ENCODE measurements at places on chromosomes 2 and 18.

GRCh38 chr2:37167636-37168180 lies 10.9 kb upstream of the EIF2AK2 start:
- no peak for DNase-seq

DNA sequence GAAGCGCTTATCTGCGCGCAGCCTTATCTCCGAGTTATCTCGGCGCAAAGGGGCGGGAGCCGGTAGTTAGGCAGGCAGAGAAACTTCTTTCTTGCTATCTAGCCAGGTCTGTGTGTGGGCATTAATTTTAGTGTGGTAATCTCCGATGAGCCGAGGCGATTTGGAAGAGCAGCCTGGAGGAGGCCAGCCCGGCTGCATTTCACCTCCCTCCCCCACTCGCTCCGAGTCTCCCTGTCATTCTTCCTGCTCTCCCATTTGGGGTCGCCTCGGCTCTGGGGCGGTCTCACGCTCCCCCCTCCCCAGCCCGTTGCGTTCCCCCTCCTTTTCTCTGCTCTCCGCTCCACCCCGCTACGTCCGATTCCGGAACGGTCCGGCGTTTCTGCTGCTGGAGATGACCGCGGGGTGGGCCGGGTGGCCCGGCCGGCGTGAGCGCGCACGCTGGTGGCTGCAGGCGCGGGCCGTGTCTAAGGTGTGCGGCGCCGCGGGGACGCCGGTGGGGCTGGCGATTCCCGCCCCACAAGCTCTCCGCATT lies 566 bp downstream of the GATA6 start:
- no peak for DNase-seq

DNA sequence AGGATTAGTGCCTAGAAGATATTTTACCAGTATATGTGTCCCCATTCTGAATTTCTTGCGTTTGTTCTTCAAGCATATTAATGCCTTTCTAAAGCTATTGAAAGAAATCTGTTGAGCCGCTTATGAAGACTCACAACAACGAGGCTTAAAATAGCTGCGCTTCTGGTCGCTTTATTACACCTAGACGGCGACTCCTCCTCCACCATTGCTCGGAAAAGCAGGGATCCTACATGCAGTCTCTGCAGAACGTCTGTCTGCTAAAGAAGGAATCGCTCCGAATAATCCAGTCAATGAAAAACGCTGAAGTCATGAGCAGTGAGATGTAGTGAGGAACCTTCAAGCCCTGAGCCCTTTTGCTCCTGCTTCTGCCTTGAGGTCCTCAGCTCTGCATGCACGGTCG lies 94.8 kb upstream of the ZNF516 start:
- DNase-seq: no peak

- DNase-seq: peak; percentile 0
Observed at GRCh38 chr2:147910990-147911473, 66.2 kb downstream of the ACVR2A start.

- no peak for DNase-seq
Observed at GRCh38 chr18:58348517-58348916, 280.4 kb downstream of the ALPK2 start.

- DNase-seq: no peak
Observed at GRCh38 chr2:173218326-173219056, 136.2 kb upstream of the CDCA7 start.

DNA sequence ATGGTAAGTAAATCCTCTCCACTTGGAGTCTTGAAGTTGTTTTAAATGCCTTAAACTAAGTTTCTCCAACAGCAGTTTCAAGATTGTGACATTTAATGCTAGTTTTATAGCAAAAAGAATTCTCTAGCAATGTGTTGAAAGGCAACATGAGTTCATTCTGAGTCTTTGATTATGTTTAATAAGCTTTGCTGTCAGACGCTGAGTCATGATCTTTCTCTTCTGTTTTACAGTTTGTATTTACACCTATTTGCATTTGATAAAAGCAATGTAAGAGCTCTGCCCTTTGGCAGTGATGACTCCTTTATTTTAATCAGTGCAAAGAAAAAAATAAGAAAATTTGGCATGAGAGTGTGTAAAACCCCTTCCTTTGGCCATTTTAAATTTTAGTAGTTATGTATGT lies 497.7 kb downstream of the STK39 start:
- DNase-seq: no peak

DNA sequence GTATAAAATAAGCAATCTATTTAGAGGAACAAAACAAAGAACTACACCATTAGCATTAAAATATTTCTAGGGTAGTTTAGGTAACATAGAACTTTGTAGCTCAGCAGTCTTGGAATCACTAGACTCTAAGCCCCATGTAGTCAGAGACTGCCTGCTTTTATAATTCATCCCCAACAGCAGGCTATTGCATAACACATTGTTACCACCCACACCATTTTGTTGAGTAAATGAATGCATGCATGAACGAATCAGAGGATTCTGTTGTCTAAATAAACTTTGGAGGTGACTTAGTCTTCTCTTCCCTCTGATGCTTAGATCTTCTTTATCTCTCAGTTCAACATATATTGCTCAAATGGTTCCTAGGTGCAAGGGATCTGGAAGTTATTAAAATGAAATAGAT lies 167.6 kb upstream of the TNP1 start:
- no peak for DNase-seq

DNA sequence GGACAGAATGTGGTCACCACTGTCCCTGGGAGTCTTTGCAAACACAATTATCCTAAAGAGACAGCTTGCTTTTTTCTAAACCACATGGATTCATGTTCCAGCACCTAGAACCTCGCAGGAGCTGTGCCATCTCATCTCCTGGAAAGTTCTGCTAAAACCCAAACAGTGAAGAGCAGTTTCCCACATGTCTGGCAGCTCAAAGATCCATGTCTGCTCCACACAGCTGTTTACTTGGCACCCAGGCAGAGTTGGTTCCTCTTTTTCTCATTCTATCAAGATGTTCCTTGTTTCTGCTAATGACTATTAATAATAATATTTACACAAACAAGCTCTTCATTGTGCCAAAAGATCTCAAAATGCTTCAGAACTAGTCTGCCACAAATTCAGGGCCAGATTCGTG lies 30.1 kb upstream of the PID1 start:
- DNase-seq: no peak

DNA sequence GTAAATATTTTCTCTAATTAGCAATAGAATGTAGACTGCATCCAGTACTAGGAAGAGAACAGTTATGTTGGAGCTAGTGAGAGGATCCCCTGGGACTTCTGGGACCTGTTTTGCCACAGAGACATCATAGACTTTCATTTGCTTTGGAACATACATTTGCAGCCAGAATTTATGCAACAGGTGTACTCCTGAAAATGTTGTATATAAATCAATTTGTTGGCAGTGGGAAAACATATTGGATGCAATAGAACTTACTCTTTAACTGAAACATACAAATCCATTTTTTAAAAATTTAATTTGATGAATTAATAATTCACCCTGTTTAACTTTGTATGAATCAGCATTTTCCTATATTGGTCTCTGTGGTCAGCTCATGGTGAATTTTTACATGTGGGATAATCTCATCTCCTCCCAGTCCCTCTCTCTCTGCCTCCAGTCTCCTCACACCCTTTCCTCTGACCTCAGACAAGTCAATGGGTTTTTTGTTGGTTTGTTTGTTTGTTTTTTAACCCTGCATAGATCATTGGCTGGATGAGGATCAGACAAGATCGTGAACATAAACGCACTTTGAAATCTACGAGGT lies 263.0 kb downstream of the LPIN1 start:
- DNase-seq: no peak

GRCh38 chr18:60554967-60555366 lies 182.4 kb upstream of the MC4R start:
- DNase-seq: no peak

GRCh38 chr2:207390302-207391095 lies 139.3 kb upstream of the CREB1 start:
- no peak for DNase-seq

DNA sequence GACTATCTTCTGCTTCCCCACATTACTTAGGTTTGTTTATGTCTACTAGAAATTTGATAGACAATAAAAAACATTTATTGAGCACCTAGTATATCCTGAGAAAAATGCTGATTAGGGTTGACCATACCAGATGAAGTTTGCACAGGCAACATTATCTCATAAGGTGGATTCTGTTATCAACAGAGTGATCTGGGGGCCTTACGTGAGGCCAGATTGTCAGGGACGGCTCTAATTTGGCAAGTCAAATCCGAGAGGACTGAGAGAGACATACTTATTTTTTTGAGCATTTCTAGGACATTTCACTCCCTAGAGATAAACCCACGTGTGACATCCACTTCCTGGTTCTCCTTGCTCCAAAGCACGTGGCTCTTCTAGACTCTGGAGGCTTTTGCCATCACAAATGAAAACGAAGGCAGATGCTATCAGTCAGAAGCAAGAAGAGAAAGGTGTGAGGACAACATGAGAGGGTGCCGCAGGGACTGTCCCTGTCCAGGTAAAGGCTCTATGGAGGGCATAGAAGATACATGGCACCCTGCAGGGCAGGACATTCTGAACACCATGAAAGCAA lies 168.0 kb upstream of the REV1 start:
- no peak for DNase-seq

- no peak for DNase-seq
Observed at GRCh38 chr2:63058144-63058920, 7.7 kb downstream of the OTX1 start.

GRCh38 chr2:43227830-43228281 lies 1.4 kb upstream of the ZFP36L2 start:
- DNase-seq: no peak
